ENCODE measurements at places on chromosomes 2 and 18. TPM values are rescaled to one million over a fixed set of nuclear protein-coding genes. Genes with fewer than 3 reads are reported as not detected.

Gene VAMP5
- 38.2 TPM for total RNA-seq

DNA sequence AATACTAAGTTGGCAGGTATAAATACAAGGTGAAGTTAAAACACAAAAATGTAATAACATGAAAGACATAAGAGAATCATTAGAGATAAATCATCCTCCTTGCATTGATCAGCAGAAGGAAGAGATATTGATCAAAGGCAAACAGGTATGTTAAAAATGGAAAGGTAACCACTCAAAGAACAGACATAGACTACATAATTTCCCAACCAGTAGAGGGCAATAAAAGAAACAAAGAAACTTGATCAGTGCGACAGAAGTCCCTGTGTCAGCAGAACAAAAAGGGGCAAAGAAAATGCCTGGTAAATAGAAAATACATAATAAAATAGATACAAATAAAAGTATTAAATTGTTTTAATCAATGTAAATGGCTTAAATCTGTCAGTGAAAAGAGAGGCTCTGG is 53.6 kb downstream of the FAM228A start:
- H3K36me3 ChIP-seq = peaks cover 13% of the 10 kb centered on the region
- H3K27ac ChIP-seq = no peak overlapping the region
- peaks cover 9% of the 10 kb centered on the region for H3K4me1 ChIP-seq
- H3K4me3 ChIP-seq = no peak overlapping the region
- no peaks in the 10 kb centered on the region for H3K27me3 ChIP-seq
- no peak for DNase-seq

- peaks cover 45% of the 10 kb centered on the region for H3K27me3 ChIP-seq
- peaks cover 3% of the 10 kb centered on the region for H3K36me3 ChIP-seq
- H3K4me1 ChIP-seq = peaks cover 3% of the 10 kb centered on the region
- DNase-seq = no peak
Observed at GRCh38 chr18:9701609-9702349, 6.3 kb upstream of the RAB31 start.

- H3K4me1 ChIP-seq = no peaks in the 10 kb centered on the region
- no peaks in the 10 kb centered on the region for H3K27me3 ChIP-seq
- no peak overlapping the region for H3K27ac ChIP-seq
- H3K4me3 ChIP-seq = no peak overlapping the region
Observed at GRCh38 chr18:70337139-70337972, 48.5 kb downstream of the SOCS6 start.

- no peaks in the 10 kb centered on the region for H3K27me3 ChIP-seq
- no peak overlapping the region for H3K4me3 ChIP-seq
- no peak for DNase-seq
- H3K4me1 ChIP-seq = no peaks in the 10 kb centered on the region
- no peak overlapping the region for H3K27ac ChIP-seq
Observed at GRCh38 chr2:3958969-3959368, 255.6 kb downstream of the DCDC2C start.

- peaks cover 13% of the 10 kb centered on the region for H3K4me1 ChIP-seq
- H3K27me3 ChIP-seq = no peaks in the 10 kb centered on the region
- H3K4me3 ChIP-seq = no peak overlapping the region
- DNase-seq = no peak
- peaks cover 9% of the 10 kb centered on the region for H3K36me3 ChIP-seq
- H3K27ac ChIP-seq = no peak overlapping the region
Observed at GRCh38 chr2:25245141-25245540, 76.8 kb upstream of the POMC start.

Gene TMEM237
- 9.3 TPM for total RNA-seq

Gene FAM237A
- total RNA-seq = not detected

- H3K4me3 ChIP-seq = no peak overlapping the region
- no peaks in the 10 kb centered on the region for H3K4me1 ChIP-seq
- DNase-seq = no peak
- no peak overlapping the region for H3K27ac ChIP-seq
Observed at GRCh38 chr2:1891147-1891546, 146.8 kb upstream of the PXDN start.

Gene GPR35
- 14.4 TPM for total RNA-seq

DNA sequence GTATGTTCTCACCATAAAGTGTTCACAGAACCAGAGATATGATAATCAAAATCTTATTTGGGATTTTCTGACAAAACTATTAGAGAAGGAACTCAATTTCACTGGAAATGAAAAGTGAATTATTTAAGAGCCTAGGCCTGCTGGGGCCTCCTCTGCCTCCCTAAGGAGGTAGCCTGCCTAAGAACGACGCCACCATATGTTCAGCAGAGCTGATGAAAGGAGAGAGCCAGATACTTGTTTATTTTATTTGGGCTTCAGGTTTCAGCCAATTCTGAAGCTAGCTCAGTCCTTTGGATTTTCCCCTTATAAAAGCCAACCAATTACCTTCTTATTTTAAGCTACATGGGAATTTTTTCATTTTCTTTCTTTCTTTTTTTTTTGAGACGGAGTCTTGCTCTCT is 433.1 kb upstream of the MAP2 start:
- no peak for DNase-seq
- no peaks in the 10 kb centered on the region for H3K4me1 ChIP-seq
- no peak overlapping the region for H3K4me3 ChIP-seq
- H3K36me3 ChIP-seq = no peaks in the 10 kb centered on the region

Gene GYPC
- total RNA-seq = 86.2 TPM

Gene DTNA
- not detected for total RNA-seq

- DNase-seq = no peak
- no peak overlapping the region for H3K27ac ChIP-seq
- peaks cover 23% of the 10 kb centered on the region for H3K36me3 ChIP-seq
- peaks cover 92% of the 10 kb centered on the region for H3K27me3 ChIP-seq
Observed at GRCh38 chr2:219520079-219520478, 5.8 kb downstream of the ASIC4 start.

DNA sequence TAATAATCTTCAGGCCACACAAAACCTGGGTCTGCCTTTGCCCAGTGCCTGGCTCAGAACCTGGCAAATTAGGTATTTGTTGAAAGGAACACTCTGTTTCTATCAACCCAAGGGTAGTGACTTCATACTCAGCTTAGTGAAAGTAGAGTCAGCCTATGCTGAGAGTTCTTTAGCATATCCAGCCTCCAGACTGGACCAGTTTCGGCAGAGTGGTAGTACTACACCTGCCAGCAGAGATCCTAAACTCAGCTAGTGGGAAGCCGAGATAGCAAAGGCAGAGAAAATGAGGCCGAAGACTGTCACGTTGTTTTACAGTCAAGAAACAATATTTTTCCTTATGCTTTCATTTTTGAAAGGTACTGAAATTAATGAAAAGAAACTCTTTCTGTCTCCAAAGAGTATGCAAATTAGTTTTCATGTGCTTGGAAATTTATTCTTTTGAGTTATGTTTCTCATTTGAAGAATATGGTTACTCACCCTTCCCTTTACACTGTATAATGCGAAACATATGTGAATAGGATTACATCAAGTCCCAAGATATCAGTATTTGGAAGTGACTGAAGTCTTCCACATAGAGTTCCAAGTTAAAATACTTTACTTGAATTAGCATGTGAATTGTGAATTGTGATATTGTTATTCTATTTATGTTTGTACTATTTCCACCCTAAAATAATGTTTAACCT is 52.2 kb upstream of the UGP2 start:
- H3K4me1 ChIP-seq = no peaks in the 10 kb centered on the region
- no peak for DNase-seq
- H3K27ac ChIP-seq = no peak overlapping the region
- peaks cover 2% of the 10 kb centered on the region for H3K36me3 ChIP-seq
- no peak overlapping the region for H3K4me3 ChIP-seq

Gene HRH4
- 8.5 TPM for total RNA-seq
